ENCODE measurements at places on chromosomes 12 and 14. TPM values are rescaled to one million over a fixed set of nuclear protein-coding genes. Genes with fewer than 3 reads are reported as not detected.

GRCh38 chr12:10366875-10367274, 23.0 kb downstream of the KLRK1 start:
- DNase-seq: no peak

KRT85 gene
- not detected for polyA plus RNA-seq

GRCh38 chr12:73598626-73599025, 939.0 kb upstream of the ATXN7L3B start:
- DNase-seq: no peak

TPPP2 gene
- polyA plus RNA-seq: not detected

ORMDL2 gene
- polyA plus RNA-seq: 114 TPM

SLC25A47 gene
- not detected for polyA plus RNA-seq

DNA sequence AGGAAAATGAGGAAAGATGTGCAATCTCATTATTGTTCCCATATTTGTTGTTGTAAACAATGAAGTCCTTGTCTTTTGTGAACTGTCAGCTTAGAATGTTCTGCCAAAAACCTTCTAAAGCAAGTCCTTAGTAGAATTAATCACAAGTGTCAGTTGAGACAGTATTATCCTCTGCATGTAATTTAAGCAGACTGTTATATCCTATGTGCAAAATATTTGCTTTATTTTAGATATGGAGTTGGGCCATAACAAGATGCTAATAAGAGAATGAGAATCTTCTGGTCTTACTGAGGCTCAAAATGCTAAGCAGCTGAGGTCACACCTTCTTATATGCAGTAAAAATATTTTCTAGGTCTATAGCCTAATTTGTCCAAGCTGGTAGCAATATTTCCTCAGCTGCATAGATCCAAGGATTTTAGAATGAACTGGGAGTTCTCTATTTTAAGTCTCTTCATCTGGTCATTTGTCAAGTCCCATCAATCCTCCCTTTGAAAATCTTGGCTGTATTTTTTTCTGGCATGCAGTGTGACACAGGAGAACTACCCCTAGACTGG, 222.3 kb upstream of the NAV3 start:
- no peak for DNase-seq

DNA sequence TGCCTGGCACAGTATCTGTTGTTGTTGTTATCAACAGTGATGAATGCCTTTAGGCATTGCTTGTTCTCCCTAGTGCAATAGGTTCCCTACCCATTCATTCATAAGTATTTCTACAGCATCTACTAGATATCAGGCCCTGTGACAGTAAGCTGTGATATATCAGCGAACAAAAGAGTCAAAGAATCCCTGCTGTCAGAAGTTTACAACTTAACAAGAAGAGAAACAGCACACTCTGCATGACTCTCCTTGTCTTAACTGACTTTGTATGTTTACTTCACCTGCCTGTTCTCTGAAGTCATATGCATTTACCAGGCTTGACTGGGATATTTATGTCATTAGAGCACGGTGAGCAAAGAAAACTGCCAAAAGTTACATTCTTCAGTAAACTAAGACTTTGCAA, 452.2 kb upstream of the RPL10L start:
- DNase-seq: no peak

- DNase-seq: no peak
Measured at GRCh38 chr12:84814664-84815245, 97.8 kb downstream of the SLC6A15 start.

DNA sequence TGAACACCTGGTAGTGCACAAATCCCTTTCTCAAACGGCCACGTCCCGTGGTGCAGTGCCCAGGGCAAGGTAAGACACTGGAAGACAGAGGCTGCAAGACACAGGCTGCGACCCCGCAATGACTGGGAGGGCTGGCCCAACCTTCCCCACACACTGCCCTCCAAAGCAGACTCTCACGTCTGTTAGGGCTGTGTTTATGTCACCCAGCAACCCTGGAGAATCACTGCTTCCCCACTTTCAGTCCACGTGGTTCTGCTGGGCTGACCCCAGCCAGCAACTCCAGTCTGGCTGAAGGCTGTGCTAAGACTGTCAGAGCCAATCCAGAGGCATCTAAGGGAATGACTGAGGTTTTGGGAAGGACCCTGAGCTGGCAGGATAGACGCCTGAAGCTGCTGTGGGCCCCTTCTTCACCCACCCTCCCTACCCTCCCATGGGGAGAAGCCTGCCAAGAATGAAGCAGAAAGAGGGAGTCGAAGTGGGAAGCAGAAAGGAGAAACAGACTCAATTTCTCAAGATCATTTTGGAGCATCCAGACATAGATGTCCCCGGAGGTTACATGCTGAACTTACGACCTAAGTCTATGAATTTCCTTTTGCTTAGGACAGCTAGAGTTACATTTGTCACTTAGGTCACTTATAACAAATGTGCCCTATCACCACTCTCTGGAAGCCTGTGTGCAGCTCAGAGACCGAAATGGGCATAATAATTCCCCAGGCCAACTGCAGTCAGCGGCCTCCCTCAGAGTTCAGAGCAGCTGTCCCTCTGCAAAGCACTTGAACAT, 11.7 kb downstream of the KDM2B start:
- no peak for DNase-seq

DNA sequence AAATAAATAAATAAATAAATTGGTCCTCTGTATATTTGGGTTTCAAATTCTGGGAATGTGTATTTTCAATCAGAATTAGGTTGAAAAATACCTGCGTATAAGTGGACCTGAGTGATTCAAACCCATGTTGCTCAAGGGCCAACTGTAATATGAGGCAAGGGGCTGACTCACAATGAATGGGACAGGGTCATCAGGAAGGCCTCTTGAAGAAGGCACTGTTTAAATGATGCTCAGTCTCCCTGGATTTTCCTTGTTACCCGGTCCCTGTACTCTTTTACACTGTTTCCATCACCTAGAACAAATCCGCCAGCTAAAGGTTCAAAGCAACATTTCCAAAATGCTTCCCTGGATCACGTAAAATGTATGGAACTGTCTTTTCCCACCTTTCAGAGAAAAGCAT, 3.8 kb downstream of the PSMB5 start:
- no peak for DNase-seq

GRCh38 chr12:60078026-60078425, 482.2 kb downstream of the SLC16A7 start:
- no peak for DNase-seq

- no peak for DNase-seq
Measured at GRCh38 chr12:34292736-34293625, 270.7 kb downstream of the ALG10 start.

GRCh38 chr14:81432219-81432661, 32.1 kb upstream of the STON2 start:
- DNase-seq: no peak

SLC41A2 gene
- 0.95 TPM for polyA plus RNA-seq

GRCh38 chr12:121917950-121918678, at the start of gene CFAP251:
TSS of gene CFAP251 (plus strand) at chr12:121918592. CDS start at chr12:121921306, 2,714 bp downstream.
- peak; percentile 94 for DNase-seq

- DNase-seq: no peak
Measured at GRCh38 chr12:41052441-41052840, 135.7 kb upstream of the PDZRN4 start.

- DNase-seq: no peak
Measured at GRCh38 chr12:1793426-1794210, 26.7 kb upstream of the LRTM2 start.

RNASE3 gene
- polyA plus RNA-seq: not detected

- no peak for DNase-seq
Measured at GRCh38 chr12:27924350-27925135, 48.0 kb downstream of the PTHLH start.

- peak; percentile 40 for DNase-seq
Measured at GRCh38 chr12:22529281-22530060, 14.9 kb downstream of the C2CD5 start.

- DNase-seq: no peak
Measured at GRCh38 chr14:59371771-59372170, 93.4 kb downstream of the GPR135 start.

DNA sequence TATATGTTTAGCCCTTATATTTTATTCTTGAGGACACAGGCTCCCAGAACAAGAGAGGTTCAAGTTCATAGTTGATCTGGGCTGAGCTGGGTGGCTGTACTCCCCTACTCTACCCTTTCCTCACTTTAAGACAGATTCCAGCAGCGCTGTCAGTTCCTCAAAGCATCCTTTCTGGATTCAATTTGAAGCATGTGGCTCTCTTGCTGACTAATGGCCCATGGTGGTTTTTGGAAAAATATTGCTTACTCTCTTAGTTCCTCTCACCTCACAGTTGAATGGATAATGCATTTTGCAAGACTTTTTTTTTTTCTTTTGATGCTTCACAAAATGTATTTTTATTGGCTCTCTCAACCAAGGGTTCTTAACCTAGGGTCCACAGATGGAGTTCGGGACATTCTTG, 4.1 kb downstream of the PELI2 start:
- no peak for DNase-seq

DNA sequence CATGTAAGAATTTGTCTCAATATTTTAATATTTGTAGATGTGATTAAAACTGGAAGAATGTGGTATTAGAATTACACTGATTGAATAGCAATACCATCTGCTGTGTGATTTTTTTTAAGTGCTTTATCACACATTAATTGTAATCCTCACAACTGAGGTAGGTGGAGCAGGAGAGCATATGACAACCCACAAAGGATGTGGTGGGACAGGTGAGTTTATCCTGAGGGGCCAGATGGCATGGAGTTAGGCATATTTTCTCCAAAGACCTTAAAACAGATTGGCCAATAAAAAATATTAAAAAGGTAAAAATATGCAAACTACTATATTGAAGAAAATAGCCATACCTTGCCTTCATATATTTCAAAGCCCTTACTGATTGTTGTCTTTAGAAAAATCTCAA, 7.8 kb downstream of the LRRC10 start:
- no peak for DNase-seq

DNA sequence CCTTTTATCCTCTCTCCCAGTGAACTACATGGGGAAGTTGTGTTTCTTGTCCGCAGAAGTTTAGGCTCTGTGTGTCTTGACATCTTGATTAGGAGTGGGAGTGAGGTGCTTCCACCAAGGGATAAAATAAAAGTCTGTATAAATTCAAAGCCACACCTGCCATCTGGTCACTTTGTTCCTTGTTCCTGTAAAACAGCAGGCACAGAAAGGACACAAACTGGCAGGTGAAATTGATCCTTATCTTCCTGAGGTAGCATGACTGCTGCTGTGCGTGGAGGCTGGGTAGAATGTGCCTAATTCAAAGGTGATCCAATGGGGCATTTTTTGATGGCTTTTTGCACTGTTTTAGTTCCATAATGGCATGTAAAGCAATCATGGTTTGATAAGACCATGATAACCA, 104.3 kb upstream of the KITLG start:
- no peak for DNase-seq

PTHLH gene
- polyA plus RNA-seq: not detected

DNA sequence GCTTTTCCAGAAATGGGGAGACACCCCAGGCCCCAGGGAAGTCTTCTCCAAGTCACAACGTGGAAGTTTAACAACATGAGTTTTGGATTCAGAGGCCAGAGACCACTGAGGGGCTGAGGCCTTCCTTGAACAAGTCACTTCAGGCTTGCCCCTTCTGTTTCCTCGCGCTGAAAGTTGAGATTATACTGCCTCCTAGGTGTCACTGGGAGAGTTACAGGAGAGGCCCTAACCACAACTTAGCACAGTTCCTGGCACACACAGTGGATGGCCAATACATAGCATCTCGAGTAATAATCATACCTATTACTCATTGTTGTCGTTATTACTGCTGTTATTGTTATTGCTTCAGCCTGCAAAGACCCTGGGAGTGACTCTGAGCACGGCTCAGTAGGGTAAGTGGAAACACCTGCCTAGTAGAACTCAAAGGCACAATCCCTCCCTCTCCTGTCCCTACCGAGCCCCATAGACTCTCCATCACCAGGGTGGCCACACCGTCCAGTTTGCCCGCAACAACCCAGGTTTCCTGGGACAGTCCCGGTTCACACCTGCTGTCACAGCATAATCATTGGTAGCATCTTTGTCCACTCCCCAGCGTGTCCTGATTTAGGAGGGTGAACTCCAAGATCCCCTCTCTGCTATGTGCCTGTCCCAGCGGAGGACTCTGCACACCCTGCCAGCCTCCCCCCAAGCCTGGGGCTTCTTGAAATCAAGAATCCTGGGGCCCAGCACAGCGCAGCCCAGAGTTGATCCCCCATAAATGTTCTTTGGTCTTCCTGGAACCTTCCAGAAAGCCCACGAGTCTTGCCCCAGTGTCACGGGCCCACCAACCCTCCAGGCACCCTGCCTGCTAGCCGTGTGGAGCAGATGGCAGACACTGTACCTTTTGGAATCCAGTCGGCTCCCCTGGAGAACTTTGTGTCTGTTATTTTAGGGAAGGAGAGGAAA, 85.0 kb downstream of the SYNE3 start:
- no peak for DNase-seq

GRCh38 chr14:24092505-24093206, 1.5 kb upstream of the PCK2 start:
- no peak for DNase-seq

CARMIL3 gene
- not detected for polyA plus RNA-seq

DNA sequence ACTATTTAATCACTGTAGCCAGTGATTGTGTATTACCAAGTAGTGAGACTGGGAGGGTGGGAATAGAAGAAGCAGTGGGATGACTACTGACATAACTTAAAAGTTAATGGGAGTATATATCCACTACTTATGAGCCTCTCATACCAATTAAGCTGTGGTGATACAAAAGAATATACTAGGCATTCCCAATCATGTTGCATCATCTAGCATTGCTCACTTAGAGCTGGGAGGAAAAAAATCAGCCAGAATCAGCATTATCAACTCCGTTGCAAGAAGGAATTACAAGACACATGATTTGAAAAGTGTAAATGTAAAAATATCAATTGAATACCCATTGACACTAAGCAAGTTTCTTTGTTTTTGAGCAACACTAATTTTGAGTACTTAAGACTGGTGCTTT, 745 bp upstream of the PPP1R36 start:
- no peak for DNase-seq

GRCh38 chr14:25140411-25140810, 90.5 kb upstream of the STXBP6 start:
- no peak for DNase-seq

SLC25A3 gene
- 207 TPM for polyA plus RNA-seq

GRCh38 chr12:19867970-19868369, 428.7 kb downstream of the AEBP2 start:
- DNase-seq: no peak

DNA sequence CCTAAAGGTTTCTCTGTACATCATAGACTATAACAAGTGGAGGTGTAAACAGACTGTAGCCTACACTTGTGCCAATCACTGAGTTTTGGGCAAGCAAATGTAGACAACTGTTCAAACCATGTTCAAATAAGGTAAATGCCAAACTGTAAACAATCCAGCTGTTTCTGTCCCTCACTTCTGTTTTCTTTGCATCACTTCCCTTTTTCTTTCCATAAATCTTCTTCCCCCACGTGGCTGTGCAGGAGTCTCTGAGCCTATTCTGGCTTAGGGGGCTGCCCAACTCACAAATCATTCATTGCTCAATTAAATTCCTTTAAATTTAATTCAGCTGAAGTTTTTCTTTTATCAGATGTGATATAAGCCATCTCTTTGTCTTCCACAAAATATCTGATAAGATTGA, 65.1 kb upstream of the CPM start:
- DNase-seq: no peak

DCD gene
- polyA plus RNA-seq: not detected

All from naive B cell (primary cell).